ENCODE measurements at places on chromosomes 7 and 10.

DNA sequence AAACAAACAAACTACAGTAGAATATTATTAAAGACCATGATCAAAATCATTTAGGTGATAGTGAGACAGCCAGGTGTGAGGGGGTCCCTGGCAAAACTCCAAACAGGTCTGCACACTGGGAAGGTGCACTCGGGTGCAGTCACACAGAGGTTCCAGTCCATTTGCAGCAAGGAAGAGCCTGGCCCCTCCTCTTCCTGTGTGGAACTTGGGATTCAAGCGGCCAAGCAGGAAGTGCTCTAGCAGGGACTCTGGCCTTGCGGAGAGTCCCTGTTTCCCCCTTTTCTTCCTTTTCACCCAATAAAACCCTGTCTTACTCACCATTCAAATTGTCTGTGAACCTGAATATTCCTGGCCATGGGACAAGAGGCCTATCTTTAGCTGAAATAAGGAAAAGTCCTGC lies 181.8 kb downstream of the LRRTM3 start:
- no peak for DNase-seq

DNA sequence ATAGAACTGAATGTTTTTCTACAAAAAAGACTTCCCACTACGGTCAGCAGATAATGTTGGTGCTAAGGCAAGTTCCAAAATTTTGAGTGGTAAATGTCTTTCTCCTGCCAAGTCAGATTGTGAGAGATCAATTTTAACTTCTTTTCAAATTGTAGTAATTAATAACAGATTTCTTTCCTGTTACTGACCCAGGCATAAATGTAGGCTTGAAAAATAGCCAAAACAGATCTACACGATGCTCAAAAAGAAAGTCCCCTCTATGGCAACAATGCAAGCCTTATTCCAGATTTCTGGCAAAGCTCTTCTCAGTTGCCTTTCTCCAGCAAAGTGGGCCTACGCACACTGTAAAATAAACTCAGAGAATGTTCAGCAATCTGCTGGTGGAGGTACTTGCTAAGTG lies 641.0 kb upstream of the NRP1 start:
- DNase-seq, result no peak

DNA sequence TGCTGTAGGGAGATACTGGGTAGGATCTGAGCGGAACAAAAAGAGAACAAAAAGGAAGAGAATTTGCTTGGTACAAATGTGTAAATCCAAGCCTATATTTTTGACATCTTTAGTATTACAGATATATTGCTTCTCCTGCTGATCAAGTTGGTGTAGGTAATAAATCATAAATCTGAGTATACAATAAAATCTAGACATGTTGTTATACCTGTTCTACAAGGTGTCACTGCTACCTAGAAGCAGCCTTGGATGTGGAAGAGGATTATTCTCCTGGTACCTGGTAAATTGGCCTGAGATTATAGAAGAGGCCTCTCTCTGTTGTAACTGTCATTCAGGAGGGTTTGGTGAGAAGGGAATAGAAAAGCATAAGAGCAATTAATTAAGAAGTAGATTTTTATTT lies 89.9 kb upstream of the LSM8 start:
- no peak for DNase-seq

- DNase-seq, result peak; percentile 74
These were observed 107.8 kb upstream of the PPP1R3A start for GRCh38 chr7:114026486-114027089.

- no peak for DNase-seq
These were observed 20.6 kb upstream of the RASSF4 start for GRCh38 chr10:44938956-44939355.

DNA sequence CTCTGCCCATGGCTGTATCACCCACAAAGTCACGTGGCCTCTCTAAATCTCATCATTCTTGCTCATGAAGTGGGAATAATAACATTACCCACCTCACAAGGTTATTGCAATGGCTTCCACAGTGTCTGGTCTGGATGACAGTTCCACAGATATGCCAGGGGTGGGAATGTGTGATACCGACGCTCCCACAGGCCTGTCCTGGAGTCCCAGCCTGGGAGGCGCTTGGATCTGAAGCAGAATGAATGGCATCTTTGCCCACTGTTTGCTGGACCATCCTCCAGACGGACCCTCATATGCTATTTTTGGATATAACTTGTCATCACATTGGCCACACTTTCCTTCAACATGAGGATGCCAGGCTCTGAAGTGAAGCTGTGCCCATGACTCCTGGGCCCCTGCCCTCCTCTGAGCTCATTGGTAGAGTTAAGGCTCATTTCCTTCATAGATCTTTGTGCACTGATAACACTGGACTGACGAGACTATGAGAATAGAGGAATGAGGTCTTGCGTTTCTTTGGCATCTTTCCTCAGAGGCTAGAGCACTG lies 279.8 kb upstream of the ZNF32 start:
- DNase-seq, result no peak

DNA sequence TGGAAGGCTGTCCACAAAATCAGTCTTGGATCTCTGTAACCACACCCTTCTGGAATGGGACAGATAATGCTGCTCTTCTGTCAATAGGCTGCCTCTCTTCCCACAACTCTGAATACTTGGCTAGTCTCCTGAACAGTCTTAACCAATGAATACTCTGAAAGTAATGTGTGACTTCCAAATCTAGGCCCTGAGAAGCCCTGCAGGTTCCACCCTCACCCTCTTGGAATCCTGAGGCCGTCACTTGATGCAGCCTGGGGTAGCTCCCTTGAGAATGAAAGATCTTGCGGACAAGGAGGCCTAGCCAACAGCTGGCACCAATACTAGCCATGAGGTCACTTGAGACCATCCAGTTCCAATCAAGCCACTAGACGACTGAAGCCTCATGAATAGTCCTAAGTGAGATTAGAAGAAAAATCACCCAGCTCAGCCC lies 109.2 kb downstream of the ARHGAP12 start:
- DNase-seq, result peak; percentile 7

- no peak for DNase-seq
These were observed 31.6 kb downstream of the SH3PXD2A start for GRCh38 chr10:103823706-103824272.

DNA sequence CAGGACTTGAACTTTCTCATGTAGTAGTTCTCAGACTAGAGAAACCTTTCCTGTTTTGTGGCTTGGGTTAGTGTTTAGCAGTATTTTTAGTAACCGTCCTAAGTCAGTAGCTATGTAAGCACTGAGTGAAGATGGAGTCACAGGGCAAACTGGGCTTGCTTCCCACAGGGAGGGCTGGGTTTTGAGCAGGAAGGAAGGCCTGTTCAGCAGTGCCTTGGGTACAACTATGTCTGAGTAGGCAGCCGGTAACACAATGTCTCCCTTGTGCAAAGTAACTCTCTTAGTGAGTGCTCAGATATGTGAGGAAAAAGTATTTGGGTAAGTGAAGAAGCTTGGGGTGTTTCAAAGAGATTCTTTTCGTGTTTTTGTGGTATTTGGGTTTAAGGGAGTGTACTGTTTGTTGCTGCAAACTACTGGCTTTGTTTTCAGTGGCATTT lies 96.4 kb downstream of the CCSER2 start:
- peak; percentile 97 for DNase-seq

DNA sequence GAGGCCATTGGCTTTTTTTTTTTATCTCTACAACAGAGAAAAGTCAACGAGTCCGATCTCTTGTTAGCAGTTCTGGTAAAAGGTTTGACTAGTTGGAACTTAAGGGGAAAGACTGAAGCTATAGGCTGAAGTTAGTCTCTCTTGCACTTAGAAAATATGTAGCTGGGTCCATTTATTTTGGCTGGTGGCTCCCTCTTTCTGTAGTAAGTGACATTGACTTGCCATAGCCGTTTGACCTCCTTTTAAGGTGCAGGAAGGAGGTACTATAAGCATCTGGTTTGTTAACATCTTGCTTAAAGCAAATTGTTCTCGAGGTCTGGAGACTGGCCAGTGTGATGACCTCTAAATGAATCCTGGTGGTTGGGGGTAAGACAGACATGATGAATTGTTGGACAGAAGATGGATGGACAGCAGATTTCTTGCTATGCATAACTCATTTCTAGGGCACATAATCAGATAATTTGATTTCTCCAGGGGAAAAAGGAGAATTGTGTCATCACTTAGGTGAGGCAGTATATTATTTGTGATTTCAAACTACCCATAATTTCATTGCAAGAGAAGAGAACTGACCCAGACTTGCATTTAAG lies 356.3 kb upstream of the GALNT17 start:
- peak; percentile 14 for DNase-seq

DNA sequence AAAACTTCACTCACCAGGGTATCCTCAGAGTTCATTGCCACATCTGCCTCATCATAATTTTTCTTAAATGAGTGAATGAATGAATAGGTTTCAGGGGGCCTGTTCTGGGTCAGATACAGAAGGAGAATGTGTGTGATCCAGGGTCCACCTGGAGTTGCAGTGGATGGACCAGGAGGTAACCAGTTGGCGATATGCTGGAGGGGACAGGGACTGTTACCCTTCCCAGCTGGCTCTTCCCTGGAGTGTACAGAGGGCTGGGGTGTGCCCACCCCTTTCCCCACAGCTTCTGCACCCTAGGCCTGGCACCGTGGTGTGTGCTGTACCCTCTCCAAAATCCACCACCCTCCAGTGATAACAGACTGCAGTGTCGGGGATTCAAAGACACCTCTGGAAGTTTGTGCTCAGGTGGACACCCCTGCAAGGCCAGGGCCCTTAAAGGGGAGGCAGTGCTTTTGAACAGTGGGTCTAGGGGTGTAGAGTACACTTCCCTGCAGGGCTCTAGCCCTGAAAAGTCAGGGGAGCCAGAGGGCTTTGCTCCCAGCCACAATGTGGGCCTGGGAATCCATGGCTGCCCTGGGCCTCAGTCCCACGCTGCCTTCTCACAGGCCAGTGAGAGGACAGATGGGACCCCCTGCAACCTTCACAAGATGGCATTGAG lies 134.4 kb upstream of the UNC5B start:
- no peak for DNase-seq

- DNase-seq, result no peak
These were observed 87.4 kb downstream of the PDGFA start for GRCh38 chr7:432256-432655.

DNA sequence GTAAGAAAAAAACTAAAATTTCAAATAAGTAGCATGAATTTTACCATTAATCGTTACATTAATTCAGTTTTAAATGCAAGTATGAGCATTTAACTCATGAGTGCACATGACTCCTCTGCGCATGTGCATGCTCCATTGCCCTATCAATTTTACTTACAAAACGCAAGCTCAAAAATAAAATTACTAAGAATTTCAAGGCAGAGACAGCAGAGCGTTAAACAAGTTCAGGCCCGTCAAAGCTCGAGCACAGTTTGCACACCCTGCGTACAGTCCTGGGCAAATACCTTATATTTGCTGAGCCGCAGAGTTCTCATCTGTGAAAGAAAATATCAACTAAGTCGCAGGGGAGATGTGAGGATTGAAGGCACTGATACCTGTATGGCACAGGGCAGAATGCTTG lies 373.6 kb downstream of the BBS9 start:
- no peak for DNase-seq

DNA sequence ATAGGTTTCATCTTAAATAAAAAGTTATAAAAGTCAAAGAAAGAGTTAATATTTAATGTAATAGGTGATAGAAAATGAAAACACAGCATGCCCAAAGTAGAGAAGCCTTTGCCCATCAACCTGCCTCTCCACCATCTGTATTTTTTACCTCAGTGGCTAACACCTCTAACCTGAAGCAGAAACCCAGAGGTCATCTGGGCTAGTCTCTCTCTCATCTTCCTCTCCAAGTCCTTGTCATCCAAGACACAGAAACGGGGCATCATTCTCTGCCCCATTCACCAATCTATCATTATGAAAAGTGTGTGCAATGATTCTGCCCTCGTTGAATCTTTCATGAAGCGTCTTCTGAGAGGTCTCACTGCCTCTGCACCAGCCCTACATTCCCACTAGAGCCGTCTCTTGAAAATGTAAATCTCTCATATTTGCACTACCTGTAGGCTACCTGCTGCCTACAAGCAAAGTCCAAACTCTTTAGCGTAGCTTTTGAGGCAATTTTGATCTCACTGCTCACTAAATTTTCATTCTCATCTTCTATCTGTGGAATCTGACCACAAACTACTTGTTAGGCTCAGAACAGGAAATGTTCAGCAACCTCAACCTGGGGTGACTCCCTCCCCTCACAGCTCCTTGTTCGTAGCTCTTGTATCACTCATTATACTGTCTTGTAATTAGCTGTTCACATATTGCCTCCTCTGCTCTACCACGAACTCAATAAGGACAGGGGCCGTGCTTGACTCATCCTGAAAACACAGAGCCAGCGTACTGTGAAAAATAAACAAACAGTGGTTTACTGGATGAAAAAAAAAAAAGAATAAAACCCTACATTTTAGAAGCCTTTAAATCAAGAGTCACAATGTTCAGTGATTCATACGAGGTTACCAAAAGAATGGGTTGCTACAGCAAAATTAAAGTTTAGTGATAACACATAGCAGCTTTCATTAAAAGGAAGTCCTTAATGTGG lies 83.1 kb downstream of the CTNNA3 start:
- DNase-seq, result peak; percentile 18

- DNase-seq, result no peak
These were observed 6.9 kb downstream of the ABCB8 start for GRCh38 chr7:151035026-151035717.

DNA sequence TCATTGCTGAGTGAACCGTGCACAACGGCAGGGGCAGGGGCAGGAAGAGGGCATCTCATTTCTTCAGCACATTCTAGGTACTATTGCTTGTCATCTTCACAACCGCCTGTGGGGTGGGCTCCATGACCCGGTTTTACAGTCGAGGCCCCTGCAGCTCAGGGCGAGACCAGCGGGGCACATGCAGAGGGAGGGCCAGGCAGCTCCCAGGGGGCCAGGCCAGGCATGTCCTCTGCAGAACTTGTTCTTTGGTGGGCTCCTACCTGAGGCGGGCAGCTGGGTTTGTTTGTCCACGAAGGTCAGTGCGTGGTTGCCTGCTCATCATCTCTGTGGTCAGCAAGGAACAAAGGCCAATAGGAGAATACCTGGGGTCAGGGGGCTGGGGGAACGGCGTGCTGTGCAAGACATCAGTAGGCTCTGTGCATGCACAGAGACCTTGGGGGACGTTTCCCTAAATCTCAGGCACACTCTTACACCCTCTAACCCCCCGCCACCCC lies 75.1 kb upstream of the LEP start:
- DNase-seq, result no peak

DNA sequence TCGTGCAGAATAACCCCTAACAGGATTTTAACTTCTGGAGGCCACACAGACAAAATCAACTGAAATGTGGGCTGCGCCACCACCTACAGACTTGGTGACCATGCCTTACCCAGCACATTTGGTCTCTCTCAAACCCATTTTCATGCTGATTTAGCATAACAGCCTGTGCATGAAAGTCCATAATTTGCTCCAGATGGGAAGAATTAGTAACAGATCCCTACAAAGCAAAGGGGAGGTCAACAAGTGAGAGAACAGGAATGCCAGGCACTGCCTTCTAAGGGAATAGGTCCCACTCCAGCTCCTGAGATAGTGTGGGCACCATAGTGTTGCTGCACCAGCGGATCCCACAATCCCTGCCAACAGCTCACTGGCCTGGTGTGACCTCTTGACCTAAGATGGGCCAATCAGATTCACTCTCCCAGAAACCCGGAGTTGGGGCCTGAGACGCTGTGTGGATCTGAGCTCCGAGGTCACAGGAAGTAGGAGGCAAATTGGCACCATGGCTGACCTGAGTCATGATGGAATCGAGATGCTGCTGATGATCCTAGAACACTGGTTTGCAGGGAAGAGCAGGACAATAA lies 32.4 kb downstream of the SLIT1 start:
- no peak for DNase-seq

All from fibroblast of pulmonary artery (primary cell).